ENCODE measurements at places on chromosomes 1 and 21.

DNA sequence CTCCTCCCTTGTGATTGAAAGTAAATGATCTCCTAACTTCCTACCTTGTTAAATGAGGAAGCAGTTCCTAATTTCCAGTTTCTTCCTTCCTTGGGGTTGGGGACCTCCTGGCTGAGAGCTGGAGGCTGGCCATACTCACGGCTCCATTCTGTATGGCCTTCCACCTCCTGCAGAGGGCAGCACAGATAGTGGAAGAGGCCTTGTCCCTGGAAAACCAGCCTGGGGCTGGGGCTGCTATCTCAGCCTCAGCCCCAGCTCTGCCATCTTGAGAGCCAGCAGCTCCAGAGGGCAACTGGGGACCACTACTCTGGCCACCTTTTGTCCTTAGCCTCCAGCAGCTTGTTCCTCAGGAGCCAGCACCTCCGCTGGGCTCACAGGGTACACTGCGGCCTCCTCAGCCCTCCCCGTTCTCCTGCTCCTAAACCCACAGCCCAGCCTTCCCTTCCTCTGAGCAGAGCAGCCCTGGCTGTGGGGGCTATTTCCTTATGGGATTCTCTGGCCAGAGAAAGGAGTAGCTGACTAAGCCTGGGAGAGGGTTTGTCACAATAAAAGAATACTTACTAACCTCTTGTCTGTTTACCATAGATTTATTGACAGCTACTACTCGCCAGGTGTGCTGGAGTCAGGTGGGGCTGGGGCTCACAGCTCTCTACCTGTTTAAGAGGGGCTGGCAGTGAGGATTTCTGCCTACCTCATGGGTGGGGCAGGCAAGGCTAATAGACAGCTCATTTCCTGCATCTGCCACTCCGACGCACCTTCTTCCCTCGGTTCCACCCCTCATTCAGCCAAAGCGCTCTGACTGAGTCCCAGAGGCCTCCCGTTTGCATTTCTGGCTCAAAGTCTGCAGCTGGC lies 6.3 kb downstream of the TMEM234 start:
- DNase-seq: peak; percentile 40

DNA sequence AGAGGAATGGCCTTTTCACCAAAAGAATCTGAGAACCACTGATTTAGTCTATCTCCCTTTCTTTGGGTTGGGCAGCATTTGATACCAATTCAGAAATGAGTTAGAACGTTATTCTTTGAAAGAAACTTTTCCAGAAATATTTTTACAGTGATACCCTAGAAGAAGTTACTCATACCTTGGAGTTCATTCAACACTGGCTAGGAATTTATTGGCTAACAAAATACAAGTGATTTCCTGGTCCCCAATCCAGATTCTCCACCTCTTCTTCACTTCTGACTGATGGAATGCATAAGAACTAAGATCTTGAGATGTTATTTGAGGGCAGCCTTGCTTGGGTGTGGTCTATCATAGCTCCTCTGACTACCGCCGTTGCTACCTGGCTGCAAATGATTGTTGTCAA lies 9.4 kb downstream of the C1orf162 start:
- DNase-seq: no peak

- no peak for DNase-seq
These were observed 273.1 kb downstream of the NTNG1 start for GRCh38 chr1:107413951-107414350.

DNA sequence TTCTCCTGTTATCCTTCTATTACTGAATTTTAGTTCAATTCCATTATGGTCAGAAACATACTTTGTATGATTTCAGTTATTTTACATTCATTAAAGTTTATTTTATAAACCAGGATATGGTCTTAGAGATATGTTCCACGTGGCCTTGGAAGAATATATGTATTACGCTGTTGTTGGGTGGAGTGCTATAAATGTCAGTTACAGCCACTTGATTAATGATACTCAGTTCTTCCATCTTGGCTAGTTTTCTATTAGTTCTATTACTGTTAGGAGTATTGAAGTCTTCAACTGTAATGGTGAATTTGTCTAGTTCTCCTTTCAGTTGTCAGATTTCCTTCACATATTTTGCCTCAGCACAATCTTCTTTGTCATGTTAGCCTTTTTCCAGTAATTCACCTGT lies 26.7 kb downstream of the CCSAP start:
- DNase-seq: no peak
